ENCODE measurements at places on chromosomes 11 and 22.

GRCh38 chr11:8327761-8328192 is 64.1 kb upstream of the LMO1 start:
- DNase-seq, result no peak

DNA sequence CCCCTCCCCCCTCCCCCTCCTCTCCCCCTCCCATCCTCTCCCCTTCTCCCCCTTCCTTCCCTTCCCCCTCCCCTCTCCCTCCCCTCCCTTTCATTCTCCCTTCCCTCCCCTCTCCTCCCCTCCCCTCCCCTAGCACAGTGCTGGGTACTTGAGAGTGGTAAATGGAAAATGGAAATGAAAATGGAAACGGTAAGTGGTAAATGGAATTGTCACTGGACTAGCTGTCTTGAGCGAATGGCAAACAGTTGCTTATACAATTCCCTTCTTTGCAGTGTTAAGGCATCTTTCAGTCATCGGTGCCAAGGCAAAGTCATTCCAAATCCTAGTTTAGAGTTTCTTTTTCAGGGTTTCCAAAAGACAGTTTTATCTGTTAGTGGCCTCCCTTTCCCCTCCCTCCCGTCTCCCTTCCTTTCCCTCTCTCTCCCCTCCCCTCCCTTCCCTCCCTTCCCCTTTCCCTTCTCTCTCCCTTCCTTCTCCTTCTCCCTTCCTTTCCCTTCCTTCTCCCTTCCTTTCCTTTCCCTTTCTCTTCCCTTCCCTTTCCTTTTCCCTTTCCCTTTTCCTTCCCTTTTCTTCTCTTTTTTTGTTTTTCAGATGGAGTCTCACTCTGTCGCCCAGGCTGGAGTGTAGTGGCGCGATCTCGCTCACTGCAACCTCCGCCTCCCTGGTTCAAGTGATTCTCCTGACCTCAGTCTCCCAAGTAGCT is 47.3 kb downstream of the GRAMD1B start:
- no peak for DNase-seq

DNA sequence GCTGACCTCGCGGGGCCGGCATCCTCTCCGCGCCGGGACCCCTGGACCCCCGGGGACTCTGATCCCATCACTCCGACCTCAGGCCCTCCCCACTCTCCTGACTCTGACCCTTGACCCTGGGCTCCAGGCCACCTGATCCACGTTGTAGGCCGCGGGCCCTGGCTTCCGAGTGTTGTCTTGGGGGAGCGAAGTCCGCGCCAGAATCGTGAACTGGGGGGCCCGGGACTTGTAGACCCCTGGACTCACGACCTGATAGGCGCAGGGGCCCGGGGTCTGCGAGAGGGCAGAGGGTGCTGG is 716 bp upstream of the TYMP start:
- peak; percentile 33 for DNase-seq

DNA sequence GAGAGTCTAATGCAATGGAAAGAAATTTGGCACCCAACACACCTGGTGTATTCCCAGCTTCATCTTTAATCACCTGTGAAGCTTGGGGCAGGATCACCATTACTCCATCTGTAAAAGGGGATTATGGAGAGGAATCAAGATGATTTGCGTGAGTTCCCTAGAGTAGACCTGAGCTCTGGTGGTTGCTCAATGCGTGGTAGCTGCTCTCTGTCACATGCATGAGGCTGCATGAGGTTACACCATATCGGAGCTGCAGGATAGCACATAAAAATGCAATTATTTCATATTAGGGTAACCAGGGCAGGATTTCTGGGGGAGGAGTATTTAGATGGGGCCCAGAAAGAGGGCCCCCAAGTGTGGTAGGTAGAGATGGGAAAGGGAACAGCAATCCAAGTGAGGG is 35.3 kb upstream of the CLMP start:
- DNase-seq, result no peak

DNA sequence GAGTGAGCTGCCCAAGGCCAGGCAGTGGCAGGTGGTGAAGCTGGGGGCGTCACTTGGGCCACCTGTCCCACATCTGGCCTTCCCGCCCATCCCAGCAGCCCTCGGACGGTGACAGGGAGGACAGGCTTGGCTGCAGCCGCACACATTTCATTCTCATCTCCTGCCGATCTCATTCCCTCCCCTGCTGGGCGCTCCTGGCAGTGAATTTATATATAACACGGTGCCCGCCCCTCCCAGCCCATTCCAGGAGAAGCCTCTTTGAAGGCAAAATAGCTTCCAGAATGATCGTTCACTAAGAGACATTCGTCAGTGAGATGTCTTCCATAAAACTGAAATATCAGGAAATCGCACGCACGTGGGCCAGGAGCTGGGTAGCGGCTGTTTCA is 861.3 kb downstream of the TBC1D22A start:
- no peak for DNase-seq

- DNase-seq, result no peak
These were observed 46.8 kb upstream of the NOX4 start for GRCh38 chr11:89537936-89538335.

DNA sequence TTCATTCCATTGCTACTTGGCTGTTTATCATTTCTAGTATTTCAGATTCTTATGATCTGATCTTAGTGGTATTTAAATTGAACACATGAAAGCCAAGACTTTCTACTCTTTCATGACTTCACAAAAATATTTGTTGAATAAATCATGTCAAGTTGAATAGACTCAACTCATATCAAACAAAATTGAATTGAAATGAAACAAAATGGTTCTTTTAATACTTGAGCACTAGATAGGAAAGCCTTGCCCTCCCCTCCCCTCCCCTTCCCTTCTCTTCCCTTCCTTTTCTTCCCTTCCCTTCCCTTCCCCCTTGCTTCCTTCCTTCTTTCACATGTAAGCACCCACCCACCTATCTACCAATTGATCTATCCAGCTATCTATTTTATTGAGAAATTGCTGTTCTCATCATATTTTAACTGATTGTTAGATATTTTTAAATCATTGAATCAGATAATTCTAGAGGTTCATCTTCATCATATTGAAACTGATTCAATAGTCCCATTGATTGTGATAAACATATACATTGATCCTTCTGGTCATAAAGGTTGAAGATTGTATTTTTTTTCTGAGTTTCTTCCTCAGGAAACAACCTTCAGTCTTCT is 2015.9 kb downstream of the LRRC4C start:
- no peak for DNase-seq

GRCh38 chr22:39091126-39092081 is 5.6 kb upstream of the APOBEC3H start:
- DNase-seq, result peak; percentile 25

GRCh38 chr11:118640332-118641154 is 33.1 kb downstream of the PHLDB1 start:
- no peak for DNase-seq

GRCh38 chr11:7563281-7563680 is 49.5 kb downstream of the PPFIBP2 start:
- DNase-seq, result no peak

GRCh38 chr22:30348404-30348803 is 8.3 kb downstream of the SF3A1 start:
- DNase-seq, result no peak

GRCh38 chr22:48822278-48823233 is 1005.1 kb downstream of the BRD1 start:
- DNase-seq, result no peak

GRCh38 chr11:83572581-83573496 is 286.7 kb upstream of the CCDC90B start:
- DNase-seq, result no peak

GRCh38 chr11:95883381-95883780 is 40.5 kb downstream of the MTMR2 start:
- no peak for DNase-seq

- no peak for DNase-seq
These were observed 87.8 kb downstream of the FEZ1 start for GRCh38 chr11:125408311-125408711.

DNA sequence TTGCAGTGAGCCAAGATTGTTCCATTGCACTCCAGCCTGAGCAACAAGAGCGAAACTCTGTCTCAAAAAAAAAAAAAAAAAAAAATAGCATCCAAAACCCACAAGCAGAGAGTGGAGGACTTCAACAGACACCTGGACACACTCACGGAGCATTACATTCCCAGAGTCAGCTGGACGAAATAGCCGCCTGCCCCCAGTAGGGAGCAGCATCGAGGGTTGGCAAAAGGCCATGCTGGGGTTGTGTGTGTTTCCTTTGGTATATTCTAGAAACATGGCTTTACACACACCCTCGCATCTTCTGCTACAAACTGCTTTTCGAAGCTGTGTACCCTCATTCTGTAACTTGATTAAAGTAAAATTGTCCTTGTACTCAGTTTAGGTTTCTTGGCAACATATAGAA is 5.3 kb downstream of the ADA2 start:
- DNase-seq, result peak; percentile 49

DNA sequence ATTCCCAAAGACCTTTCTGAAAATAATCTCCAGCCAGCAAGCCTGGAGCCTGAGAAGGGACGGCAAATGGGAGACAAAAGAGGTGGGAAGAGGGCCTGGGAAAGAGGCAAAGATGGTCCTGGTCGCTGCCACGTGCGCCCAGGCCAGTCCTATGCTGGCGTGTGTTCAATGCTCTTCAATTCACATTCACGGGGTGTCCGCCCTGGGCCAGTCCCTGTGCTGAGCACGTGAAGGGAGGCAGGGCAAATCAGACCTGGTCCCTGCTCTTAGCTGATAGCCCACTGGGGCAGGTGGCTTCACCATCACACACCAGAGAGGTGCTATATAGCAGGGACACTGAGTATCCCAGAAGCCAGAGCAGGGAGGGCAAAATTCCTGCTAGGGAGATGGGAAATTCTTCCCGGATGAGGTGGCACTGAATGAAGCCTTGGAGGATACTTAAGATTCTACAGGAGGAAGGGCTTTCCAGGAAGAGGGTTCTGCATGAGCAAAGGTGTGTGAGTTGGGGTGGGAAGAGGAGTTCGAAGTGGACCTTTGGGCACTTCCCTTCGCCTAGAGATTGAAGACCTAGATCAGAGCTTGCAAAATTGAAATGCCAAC is 148.2 kb downstream of the CHST1 start:
- DNase-seq, result no peak

- DNase-seq, result no peak
These were observed 170.4 kb downstream of the MAML2 start for GRCh38 chr11:96172604-96173003.

GRCh38 chr11:80009081-80009480 is 568.3 kb upstream of the TENM4 start:
- DNase-seq, result no peak

DNA sequence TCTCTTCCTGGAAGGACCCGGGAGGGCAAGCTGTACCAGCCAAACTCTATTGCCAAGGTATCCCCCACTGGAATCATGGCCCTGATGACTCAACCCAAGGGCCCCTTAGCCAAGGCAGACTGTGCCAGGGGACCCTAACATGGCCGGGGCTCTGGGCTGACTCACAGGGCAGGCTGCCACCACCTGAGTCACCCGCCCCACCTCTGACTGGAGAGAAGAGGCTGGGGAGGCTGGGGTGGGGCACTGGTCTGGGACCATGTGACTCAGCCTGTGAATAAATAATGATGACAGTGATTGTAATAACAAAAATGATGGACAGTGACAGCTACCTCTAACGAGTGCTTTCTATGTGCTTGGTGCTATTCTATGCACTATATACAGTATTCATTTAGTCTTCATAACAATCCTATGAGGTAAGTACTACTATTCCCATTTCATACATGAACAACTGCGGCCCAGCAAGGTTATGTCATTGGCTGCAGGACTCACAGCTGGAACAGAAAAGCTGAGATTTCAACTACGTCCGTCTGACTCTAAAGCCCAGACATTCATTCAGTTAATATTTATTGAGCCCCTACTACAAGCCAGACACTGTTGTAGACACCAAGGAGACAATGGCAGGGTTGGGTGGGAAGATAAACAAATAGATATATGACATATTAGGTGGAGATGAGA is 84.2 kb downstream of the FBXO7 start:
- DNase-seq, result no peak

GRCh38 chr11:102276783-102277182 is 40.5 kb upstream of the BIRC3 start:
- no peak for DNase-seq

- DNase-seq, result no peak
These were observed 7.5 kb downstream of the HSPA8 start for GRCh38 chr11:123054301-123055065.

All from activated CD4-positive, alpha-beta T cell treated with anti-CD3 and anti-CD28 coated beads, Interleukin-2, amount 50 U/mL, for 4 hours (primary cell).